ENCODE measurements at places on chromosomes 5 and 9.

- DNase-seq = no peak
Observed at GRCh38 chr5:83701886-83702285, 18.8 kb downstream of the HAPLN1 start.

- no peak for DNase-seq
Observed at GRCh38 chr9:72775570-72775969, 177.3 kb downstream of the ALDH1A1 start.

GRCh38 chr5:13412040-13412595, 532.4 kb downstream of the DNAH5 start:
- no peak for DNase-seq

GRCh38 chr5:6593148-6594016, 39.5 kb downstream of the NSUN2 start:
- no peak for DNase-seq

DNA sequence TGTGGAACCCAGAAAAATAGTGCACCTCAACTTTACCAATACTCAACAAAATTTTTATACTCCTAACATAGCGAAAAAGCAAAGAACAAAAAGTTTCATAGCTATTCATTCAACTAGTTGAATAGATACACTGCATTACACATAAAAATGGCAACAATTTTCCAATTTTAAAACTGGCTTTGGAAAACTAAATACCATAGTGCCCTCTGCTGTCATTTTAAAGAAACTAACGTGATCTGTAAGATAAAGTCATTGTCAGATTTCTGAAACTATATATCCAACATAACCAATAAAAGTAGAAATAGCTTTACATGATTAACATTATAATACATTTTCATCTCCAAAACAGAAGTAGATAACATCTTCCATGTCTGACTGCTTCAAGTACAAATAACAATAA, 31.6 kb downstream of the DTWD2 start:
- DNase-seq = peak; percentile 12

DNA sequence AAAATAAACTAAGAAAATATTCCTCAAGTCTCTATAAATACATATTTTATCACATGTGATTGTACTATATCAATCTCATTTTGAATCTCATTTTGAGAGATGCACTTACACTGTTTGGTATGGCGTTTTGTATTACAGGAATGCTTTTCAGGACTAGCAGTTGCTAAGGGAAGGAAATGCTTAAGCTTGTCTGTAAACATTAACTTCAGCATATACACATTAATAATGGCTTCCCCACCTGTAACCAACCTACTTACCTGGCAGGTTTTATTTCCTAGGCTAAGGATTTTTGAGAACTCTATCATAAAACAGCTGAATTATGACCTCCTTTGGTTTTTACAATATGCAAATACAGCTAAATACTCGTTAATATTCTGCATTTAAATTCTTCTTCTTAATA, 141.0 kb upstream of the GRHPR start:
- no peak for DNase-seq

- DNase-seq = no peak
Observed at GRCh38 chr9:133727876-133728441, 10.2 kb downstream of the SARDH start.

DNA sequence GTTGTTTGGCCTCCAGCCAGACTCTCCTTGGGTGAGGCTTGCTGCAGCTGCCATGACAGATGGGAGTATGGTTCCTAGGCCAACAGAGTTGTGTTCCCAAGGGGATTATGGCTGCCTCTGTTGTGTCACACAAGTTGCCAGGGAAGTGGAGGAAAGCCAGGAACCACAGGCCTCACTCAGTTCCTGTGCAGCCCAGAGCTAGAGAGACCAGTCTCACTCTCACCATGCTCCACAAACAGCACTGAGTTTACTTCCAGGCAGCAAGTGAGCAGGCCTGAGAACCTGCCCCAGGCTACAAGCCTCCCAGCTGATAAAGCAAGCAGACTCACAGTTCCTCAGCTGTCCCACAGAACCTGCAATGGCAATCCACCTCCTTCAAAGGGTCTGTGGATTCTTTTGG, 273.6 kb upstream of the TAS2R1 start:
- peak; percentile 63 for DNase-seq

DNA sequence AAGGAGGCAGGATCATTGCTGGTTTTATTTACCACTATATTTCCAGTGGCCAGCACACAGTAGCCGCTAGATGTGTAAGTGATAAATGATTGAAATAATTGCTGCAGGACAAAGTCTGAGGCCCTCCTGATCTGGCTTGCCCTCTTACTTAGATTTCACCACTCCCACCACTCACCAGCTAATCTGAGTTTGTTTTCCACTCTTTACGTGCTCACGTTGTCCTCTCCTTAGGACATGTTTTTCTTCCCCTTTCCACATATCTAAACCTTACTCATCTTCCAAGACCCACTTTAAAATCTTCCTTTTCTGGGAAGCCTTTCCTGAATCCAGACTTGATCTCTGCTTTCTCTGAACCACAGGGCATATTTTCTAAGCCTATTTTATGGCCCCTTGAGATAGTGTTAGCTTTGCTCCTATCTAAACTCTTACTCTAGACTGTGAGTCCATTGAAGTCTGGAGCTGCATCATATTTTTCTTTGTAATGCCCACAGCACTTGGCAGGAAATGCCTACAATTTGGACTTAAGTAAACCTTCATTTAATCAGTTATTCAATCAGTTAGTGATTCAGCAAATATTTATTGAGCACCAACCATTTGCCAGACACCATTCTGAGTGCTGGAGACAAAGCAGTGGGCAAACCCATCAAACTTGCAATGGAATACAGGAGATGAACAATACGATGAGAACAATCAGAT, 2.4 kb downstream of the TLR4 start:
- peak; percentile 41 for DNase-seq

DNA sequence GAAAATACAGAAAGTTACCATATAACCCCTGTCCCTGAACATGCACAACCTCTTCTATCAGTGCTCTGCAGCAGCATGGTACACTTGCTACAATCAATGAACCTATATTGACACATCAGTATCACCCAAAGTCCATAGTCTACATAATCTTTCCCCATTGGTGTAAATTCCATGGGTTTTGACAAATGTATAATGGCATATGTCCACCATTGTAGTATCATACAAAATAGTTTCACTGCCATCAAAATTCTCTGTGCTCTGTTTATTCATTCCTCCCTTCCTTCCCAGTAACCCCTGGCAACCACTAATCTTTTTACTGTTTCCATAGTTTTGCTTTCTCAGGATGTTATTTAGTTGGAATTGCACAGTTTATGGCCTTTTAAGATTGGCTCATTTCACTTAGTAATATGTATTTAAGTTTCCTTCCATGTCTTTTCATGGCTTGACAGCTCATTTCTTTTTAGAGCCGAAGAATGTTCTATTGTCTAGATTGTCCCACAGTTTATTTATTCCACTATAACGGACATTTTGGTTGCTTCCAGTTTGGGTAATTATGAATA, 1707.0 kb downstream of the EFNA5 start:
- peak; percentile 8 for DNase-seq

DNA sequence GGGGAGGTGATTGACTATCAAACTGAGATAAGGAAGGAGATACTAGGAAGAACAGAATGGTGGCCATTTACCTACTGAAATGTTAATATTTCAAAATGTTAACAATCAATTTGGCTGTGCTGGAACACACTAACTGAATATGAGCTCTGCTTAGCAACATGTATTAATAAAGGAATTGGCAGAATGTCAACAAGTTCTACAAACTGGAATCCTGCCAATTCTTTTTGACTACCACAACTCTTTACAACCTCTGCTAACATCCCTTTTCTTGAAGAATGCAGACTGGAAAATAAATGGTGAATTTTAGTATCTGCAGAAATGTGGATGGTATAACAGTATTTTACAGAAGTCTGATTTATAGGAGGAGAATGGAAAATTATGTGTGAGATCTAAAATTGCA, 446.4 kb downstream of the ISL1 start:
- no peak for DNase-seq

DNA sequence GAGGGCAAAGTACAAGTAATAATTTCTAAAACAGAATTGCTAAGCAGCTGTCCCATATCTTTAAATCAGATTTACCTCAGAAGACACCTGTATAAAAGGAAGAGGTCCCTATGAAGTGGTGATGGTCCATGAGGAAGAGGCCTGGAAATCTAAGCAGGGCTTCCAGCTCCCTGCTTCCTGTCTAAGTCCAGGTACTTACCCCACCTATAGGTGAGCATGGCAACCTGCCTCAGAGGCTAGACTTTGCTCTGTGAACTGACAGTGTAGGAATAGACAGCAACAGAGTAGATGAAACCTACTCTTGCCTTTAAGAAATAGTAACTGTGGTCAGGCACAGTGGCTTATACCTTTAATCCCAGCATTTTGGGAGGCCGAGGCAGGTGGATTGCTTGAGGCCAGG, 55.8 kb upstream of the ARRDC3 start:
- no peak for DNase-seq

DNA sequence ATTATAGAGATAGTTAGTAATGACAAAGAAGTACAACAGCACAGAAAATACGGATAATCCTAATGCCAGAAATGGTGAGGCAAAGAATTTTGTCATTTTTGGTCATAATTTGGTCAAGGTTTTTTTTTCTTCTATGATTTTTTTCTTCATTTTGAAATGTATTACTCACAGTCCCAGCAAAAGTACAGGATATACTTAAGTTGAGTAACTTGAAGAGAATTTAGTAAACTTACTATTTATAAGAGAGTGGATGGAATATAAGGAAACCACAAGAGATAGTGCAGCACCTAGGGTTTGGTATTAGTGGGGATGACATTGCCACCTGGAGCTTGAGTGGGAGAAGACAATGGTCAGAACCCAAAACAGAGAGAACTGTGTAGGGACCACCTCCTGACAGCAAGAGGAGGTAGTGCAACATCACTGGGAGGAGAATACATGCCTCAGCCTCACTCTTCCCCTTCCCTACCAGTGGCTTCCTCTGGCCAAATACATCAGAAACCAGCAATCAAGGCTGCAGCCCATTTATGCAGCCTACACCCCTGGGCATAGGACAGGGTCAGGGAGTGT, 434.5 kb upstream of the TRPC7 start:
- DNase-seq = peak; percentile 47

- no peak for DNase-seq
Observed at GRCh38 chr5:180589771-180590542, 1.3 kb downstream of the SCGB3A1 start.

DNA sequence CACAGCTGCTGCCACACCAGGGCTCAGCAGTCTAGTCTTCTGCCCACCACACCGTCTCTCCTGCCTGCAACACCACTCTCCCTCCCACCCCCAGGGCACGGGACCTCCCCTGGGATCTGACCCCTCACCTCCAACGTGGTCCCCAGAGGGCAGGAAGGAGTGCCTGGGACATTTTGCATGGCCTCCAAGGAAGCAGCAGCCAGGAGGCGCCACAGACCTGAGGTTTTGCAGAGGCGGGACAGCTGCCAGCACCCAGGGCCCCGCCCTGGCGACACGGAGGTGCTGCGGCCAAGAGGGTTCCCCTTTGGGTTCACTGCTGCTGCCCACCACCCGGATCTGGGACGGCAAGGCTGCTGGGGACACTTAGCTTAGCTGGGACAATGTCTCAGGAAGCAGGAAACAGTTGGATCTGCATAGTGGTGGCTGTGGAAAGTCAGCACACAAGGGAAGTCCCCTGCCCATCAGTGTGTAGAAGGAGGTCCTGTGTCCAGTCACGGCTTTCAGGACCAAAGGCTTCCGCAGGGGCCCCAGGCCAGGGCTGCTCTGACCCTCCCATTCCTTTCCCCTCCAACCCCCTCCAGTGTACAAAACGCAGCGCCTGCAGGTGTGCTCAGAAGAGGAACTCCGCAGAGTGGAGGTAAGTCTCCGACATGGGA, 13.8 kb downstream of the PROP1 start:
- no peak for DNase-seq
